ENCODE measurements at places on chromosomes 16 and 17.

- H3K27me3 ChIP-seq: no peaks in the 10 kb centered on the region
- H3K4me3 ChIP-seq: no peak overlapping the region
- H3K4me1 ChIP-seq: peaks cover 25% of the 10 kb centered on the region
- H3K27ac ChIP-seq: no peak overlapping the region
- DNase-seq: no peak
- no peaks in the 10 kb centered on the region for H3K36me3 ChIP-seq
Measured at GRCh38 chr17:17057057-17057551, 14.8 kb downstream of the MPRIP start.

- no peak overlapping the region for H3K4me3 ChIP-seq
- no peaks in the 10 kb centered on the region for H3K27me3 ChIP-seq
- H3K4me1 ChIP-seq: no peaks in the 10 kb centered on the region
- H3K36me3 ChIP-seq: no peaks in the 10 kb centered on the region
- DNase-seq: no peak
Measured at GRCh38 chr16:61419791-61420190, 616.4 kb downstream of the CDH8 start.

GRCh38 chr17:81991684-81992305 is 14.4 kb downstream of the ASPSCR1 start:
- no peak for DNase-seq
- H3K36me3 ChIP-seq: no peaks in the 10 kb centered on the region
- no peak overlapping the region for H3K4me3 ChIP-seq
- H3K27me3 ChIP-seq: no peaks in the 10 kb centered on the region

GRCh38 chr16:85201574-85201973 is 89.3 kb upstream of the CIBAR2 start:
- DNase-seq: no peak
- H3K4me3 ChIP-seq: no peak overlapping the region
- H3K27ac ChIP-seq: no peak overlapping the region
- no peaks in the 10 kb centered on the region for H3K36me3 ChIP-seq
- H3K4me1 ChIP-seq: no peaks in the 10 kb centered on the region
- peaks cover 2% of the 10 kb centered on the region for H3K27me3 ChIP-seq

- H3K27ac ChIP-seq: no peak overlapping the region
- DNase-seq: no peak
- H3K27me3 ChIP-seq: peaks cover 72% of the 10 kb centered on the region
- no peak overlapping the region for H3K4me3 ChIP-seq
Measured at GRCh38 chr16:1068451-1068850, 4.1 kb upstream of the SSTR5 start.

DNA sequence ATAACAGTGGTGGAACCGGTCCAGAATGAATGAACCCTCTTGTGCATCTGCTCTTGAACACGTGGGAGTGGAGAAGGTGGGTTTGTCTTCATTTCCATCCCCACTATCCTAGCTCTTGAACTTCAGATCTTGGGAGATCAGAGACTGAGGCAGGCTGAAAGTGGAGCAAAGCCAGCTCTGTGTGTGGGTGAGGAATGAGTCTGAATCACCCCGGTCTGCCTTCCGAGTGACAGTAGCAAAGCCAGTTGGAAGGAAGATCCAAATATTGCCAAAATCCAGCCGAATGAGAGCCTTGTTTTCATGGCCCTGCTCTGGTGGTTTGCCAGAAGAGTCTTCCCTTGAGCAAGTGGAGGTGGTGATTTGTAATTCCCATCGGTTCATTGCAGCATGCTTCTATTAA is 29.0 kb upstream of the ASIC2 start:
- H3K36me3 ChIP-seq: no peaks in the 10 kb centered on the region
- H3K4me1 ChIP-seq: no peaks in the 10 kb centered on the region
- peaks cover 53% of the 10 kb centered on the region for H3K27me3 ChIP-seq
- DNase-seq: no peak
- H3K4me3 ChIP-seq: no peak overlapping the region
- H3K27ac ChIP-seq: no peak overlapping the region

DNA sequence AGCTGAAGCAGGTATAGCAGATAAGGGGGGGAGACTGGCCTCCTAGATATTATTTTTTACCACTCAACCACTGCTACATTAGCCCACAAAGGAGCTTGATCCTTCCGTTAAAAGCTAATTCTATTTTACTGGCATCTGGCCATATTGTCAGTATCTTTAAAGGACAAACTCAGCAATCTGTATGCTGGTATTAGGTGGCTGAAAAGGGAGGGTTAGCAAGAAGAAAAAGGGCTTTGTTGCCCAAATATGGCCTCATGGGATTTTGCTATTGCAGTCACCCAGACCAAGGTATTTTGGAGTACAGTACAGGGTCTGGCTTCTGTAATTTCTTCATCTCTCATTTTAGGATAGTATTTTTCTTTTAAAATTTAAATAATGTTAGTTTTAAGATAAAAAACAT is 14.4 kb downstream of the RFWD3 start:
- peaks cover 36% of the 10 kb centered on the region for H3K4me1 ChIP-seq
- no peak for DNase-seq
- no peaks in the 10 kb centered on the region for H3K27me3 ChIP-seq
- H3K4me3 ChIP-seq: no peak overlapping the region

DNA sequence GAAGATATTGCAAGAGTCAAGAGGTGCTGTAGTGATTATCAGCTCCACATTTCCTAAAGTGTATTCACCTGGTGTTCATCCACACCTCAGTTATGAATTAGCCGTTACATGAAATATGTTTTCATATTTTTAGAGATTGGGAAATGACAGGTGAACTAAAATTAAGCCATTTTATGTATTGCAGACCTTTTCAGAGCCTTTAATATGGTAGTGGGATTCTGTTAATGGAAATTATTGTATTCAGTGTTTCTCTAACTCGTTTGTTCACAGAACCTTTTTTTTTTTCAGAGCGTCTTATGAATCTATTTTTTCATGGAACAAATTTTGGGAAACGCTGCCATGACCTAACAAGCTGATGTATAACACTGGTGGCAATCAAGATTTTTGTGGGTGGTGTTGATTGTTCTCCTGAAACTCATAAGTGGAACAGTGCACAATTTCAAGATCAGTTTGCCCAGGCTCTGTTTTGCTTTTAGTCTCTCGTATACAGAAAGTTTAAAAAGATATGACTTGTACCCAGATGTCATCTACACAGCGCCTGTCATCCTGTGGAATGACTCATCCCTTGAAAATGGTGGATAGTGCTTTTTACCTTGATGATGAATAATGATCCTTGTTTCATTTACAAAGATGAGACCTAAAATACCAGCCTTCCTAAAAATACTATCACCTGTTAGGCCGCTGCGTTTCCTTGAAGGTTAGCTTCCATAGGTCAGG is 88.8 kb downstream of the ARHGAP44 start:
- no peak overlapping the region for H3K27ac ChIP-seq
- no peak for DNase-seq
- peaks cover 2% of the 10 kb centered on the region for H3K27me3 ChIP-seq
- no peaks in the 10 kb centered on the region for H3K4me1 ChIP-seq
- no peaks in the 10 kb centered on the region for H3K36me3 ChIP-seq
